ENCODE measurements at places on chromosomes 5 and 9.

- peak; percentile 2 for DNase-seq
Measured at GRCh38 chr9:97632248-97632984, 752 bp downstream of the TSTD2 start.

GRCh38 chr9:10208691-10209069, 404.1 kb downstream of the PTPRD start:
- no peak for DNase-seq

DNA sequence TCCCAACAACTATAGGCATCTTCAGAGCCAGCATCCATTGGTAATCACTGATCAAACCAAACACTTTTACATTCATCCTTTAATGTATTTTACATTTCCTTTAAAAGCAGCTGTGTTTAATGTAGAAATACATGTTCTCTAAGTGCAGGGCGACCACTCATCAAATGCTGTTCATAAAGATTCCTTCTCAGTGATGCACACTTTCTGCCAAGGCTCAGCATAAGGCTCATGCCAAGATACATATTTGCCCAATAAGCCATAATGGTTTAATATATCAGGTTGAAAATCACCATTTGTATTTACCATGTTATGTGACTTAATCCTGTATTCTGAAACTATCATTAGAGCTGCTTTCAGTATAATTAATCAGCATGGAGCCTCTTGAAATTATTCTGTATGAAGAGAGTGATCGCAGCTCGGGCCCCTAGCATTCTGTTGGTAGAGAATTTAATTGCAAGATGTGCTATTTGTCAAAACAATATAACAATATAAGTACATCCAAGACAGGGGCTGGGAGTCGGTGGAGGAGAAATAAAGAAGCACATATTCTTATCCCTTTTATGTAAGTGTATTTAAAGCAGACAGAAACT, 267.5 kb downstream of the EBF1 start:
- DNase-seq, result no peak

DNA sequence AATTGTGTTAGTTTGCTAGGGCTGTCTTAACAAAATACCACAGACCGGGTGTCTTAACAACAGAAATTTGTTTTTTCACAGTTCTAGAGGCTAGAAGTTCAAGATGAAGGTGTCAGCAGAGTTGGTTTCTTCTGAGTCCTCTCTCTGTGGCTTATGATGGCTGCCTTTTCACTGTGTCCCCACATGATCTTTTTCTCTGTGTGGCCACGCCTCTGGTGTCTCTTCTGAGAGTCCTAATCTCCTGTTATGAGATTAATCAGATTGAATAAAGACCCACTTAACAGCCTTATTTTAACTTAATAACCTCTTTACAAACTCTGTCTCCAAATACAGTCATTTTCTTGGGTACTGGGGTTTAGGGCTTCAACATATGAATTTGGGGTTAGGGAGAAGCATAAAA, 561.1 kb downstream of the NR2F1-AS1 start:
- DNase-seq, result no peak

DNA sequence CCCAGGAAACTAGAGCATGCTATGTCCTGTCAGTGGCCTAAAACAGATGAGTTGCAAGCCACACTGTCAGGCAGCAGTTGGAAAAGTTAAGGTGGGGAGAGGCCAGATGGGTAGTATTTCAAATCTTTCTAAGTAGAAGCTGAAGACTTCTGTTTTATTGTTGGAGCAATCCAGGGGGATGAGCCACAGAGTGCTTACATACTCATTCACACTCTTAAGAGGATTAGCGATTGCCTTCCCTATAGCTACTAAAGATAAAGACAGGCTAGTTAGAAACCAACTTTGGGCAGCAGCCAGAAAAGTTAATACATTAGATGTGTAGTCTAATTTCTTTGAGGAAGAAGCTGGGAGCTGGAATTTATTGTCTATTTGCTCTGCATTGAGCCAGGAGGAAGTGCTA, 61.7 kb upstream of the ELAVL2 start:
- no peak for DNase-seq

DNA sequence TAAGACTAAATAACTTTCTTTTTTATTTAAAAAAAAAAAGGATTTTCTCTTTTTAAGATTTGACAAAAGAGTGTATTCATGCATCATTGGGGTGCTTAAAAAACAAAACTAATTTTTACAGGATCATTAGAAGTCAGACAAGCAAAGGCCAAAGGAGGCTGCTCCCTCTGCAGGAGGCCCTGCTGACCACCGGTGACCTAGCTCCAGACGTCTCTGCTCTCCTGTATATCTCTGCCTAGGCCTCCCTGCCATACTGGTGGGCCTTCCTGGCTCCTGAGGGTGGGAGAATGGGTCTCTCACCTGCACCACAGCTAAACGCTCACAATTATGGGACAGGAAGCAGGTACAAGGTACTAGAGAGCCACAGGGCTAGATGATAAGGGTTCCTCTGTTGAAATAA, 36.6 kb downstream of the CSF2 start:
- DNase-seq, result no peak

DNA sequence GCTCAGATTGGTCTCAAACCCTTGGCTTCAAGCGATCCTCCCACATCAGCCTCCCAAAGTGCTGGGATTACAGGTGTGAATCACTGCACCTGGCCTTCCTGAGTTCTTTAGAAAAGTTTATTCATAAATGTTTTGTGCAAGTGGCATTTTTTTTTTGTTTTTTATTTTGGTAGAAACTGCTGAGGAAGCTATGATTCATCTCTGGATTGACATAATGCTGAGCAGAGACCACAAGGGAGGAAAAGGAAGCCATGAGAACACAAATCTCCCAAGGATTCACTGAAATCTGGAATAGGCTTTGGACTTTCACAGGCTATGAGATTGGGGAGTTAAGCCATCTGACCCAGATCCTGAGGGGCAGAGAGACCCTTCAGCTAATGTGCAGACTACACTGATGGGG, 3.4 kb upstream of the SLC46A2 start:
- DNase-seq, result no peak

DNA sequence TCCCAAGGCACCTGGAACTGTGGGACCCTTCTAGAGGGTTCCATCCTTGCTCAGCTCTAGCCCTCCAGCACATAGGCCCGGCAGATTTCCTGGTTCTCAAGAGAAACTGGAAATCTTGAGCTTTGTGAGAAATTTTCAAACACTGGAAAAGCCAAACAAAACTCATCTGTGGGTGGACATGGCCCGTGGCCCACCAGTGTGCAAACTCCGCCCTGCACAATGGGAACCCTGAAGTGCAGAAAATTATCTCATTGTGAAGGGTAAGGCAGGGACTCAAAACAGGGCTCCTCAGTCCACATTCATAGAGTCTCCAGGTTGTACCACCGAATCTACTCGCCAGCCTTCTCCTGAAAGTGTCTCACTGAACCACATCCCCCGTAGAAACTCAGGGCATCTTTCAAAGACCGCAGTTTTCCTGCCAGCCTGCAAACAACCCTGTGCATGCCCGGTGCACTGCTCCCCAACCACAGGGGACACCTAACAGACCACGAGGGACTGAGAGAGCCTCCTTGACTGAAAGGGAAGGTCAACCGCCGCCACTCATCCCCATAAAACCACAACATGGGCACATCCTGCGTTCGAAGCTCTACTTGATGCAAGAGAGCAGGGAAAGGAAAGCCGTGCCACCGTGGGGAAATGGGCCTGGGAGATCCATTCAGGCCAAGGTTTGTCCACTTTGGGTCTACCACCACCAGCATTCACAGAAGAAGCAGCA, 18.1 kb downstream of the ADAMTS2 start:
- no peak for DNase-seq

DNA sequence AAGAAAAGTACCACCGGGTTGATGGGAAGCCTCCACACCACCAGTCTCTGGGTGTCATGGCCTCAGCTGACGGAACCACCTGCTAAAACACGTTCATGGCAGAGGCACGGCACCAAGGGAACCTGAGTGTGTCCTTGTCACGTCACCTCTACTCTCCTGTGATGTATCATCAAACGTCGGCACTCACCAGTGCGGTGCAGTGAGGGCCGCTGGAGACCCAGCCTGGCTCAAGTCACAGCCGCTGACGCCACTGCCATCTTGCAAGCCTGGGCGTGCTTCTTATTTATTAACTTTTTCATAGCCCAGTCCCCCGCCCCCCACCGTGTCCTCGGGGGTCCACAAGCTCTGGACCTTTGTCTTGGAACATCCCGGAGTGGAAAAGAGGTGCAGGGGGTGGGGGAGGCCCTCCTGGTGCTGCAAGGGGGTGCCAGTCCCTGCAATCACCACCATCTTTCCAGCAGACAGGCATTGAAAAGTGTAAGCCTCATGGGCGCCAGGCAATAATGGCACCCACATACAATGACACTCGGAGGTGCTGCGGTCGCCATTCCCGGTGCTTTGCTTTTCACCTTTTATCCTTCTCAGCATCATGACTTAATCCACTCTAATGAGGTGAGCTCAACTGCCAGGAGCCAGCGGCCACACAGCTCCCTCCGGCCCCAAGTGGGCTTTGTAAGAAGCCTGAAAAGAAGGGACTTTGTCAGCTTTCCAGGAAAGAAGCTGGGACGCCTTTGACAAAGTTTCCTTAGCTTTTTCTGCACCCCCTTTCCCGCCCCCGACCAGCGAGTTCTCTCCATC, 202.3 kb upstream of the IRX1 start:
- DNase-seq, result no peak

- no peak for DNase-seq
Measured at GRCh38 chr9:228929-229695, 14.4 kb downstream of the DOCK8 start.

GRCh38 chr9:70486127-70486526, 71.7 kb upstream of the KLF9 start:
- DNase-seq, result no peak

GRCh38 chr5:90802474-90803317, 244.1 kb downstream of the ADGRV1 start:
- no peak for DNase-seq

- DNase-seq, result no peak
Measured at GRCh38 chr5:85170183-85170582, 785.5 kb upstream of the EDIL3 start.

GRCh38 chr9:92097997-92098482, 17.2 kb downstream of the SPTLC1 start:
- DNase-seq, result peak; percentile 13

GRCh38 chr5:129978270-129978669, 74.0 kb downstream of the CHSY3 start:
- no peak for DNase-seq

DNA sequence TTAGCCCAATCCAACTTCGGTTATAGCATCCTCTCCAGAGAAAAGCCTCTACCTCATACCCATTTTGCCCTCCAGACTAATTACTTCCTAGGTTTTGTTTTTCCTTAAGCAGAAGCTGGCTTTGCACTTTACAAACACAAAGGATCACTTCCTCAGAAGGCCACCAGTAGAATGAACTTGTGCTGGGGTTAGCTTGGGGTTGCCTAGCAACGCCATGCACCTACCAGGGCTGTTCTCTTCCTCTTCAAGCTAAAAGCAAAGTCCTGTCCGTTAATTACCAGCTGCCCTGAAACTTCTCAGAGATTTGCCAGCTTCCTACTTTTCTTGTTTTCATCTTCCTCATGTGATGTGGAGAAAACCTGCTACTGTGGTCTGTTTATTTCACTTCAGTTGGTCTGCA, 132.0 kb upstream of the WWC1 start:
- no peak for DNase-seq

DNA sequence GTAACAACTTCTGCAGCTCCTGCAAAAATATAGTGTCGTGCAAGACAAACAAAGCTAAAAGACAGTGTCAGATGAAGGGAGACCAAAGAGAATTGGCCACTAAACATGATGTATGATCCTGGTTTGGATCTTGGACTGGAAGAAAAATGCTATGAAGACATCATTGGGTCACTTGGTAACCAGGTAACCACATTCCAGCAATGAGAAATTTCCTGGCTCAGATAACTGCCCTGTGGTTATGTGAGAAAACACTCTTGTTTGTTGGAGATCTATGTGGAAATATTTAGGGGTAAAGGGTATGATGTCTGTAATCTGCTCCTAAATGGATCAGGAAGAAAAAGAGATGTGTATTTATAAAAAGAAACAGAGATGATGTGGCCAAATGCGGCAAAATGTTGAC, 45.5 kb upstream of the ANKRD33B start:
- DNase-seq, result no peak

DNA sequence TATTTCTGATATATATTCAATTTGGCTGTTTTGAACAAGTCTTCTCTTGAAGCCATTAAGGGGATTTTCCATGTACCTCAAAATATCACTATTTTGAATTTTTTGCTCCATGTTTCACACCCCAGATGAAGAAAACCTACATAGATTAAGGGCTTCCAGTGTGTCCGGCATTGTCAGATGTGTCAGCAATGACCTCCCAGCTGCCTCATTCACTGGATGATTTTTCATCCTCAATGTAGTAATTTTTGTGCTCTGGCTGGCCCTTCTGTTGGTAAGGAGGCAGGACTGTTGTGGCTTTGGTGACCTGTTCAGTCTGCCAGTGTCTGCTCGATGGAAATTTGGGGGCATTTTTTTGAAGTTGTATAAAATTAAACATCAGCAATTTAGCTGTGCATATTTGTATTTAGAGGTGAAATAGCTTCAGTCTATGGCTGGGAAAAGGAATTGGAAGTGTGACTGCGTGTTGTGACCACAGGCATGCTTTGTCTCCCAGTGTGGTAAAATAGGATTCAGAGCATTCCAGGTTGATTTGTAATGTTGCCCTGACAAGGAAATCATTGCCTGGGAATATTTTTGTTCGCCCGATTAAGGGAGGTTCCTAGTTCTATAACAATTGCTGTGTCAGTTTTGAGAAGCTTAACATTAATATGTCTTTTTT, 312.4 kb downstream of the ARHGEF28 start:
- DNase-seq, result no peak

DNA sequence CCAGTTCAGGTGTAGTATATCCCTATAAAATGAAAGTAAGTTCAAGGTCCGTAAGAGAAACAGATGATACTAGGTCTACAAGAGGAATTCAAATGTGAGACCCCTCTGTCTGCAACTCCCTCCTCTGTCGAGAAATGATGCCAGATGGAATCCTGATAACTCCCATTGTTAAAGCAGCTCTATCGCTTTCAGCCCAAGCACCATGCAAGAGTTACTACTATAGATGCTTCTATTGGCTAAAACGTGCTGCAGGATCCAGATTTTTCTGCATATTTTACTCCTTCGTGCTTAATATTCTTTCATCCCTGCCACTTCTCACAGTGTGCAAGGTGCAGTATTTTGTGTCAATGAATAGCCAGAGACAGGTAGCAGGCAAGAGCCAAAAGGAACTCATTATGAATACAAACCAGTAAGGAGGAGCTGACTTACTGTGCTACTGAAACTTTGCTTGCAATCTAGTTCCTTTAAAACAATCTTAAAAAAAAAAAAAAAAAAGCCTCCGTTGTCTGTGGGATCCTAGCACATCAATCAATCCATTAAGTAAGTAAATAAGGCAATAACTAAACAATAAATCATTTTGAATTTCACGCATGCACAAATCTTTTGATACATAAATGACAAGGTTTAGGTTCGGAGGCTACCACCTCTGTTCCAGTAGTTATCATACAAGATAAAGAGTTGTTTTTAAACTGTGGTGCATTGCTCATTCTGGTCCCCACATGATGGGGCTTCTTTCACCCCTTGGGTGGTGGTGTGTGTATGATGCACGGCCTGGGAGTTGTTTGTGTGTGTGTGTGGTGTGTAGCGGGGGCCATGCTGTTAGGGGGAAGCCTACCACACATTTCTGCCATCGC, 151.1 kb upstream of the MPDZ start:
- no peak for DNase-seq

- no peak for DNase-seq
Measured at GRCh38 chr5:14364096-14364495, 217.5 kb upstream of the OTULINL start.

- DNase-seq, result no peak
Measured at GRCh38 chr5:150183436-150183835, 6.4 kb upstream of the SLC6A7 start.

- DNase-seq, result no peak
Measured at GRCh38 chr5:132764671-132765238, 12.3 kb downstream of the SEPTIN8 start.

All from T follicular helper cell (primary cell).